KG1 (cell line): ENCODE measurements at places on chromosomes 3 and 15.

- no peak for DNase-seq
Observed at GRCh38 chr15:70093070-70093469, 4.6 kb downstream of the TLE3 start.

GRCh38 chr3:99355465-99355864 lies 282.9 kb upstream of the COL8A1 start:
- no peak for DNase-seq

- DNase-seq, result no peak
Observed at GRCh38 chr15:100463515-100463914, 65.2 kb downstream of the CERS3 start.

DNA sequence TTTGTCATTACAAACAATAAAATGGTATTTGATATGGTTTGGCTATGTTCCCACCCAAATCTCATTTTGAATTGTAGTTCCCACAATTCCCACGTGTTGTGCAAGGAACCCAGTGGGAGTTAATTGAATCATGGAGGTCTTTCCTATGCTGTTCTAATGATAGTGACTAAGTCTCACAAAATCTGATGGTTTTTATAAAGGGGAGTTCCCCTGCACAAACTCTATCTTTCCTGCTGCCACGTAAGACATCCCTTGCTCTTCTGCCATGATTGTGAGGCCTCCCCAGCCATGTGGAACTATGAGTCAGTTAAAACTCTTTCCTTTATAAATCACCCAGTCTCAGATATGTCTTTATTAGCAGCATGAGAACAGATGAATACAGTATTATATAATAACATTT lies 15.4 kb upstream of the AADAC start:
- no peak for DNase-seq

DNA sequence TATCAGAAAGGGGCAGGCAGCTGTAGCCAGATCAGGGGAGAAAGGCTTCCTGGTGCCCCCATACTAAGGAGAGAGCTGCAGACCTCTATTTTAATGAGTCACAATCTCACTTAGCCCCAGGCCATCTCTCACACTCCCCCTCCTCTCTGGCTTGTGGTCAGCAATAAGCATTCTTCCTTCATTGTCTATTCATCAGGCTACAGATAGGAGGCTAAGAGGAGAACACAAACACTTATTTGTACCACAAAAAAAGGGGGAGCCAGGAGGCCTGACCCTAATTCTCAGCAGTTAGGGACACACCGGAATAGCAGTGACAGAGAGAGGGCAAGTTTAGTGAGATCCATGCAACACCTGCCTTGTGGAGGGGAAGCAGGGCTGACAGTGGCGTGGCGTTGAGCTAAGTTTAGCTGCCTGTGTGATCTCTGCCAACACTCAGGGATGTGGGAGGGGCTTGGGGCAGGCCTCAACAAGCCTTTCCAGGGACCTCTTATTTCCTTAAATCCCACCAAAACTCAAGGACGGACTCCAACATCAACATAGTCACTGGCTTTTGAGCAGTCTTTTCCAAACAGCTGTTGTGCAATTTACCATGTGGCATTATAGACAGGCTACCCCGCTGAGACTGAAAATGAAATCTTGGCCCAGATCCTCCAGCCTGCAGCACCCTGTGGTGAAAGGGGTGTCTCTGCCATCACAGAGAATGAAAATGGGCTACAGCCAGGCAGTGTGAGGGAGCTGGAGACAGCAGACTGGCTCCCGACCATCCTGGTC lies 191.9 kb upstream of the TSC22D2 start:
- DNase-seq, result no peak

DNA sequence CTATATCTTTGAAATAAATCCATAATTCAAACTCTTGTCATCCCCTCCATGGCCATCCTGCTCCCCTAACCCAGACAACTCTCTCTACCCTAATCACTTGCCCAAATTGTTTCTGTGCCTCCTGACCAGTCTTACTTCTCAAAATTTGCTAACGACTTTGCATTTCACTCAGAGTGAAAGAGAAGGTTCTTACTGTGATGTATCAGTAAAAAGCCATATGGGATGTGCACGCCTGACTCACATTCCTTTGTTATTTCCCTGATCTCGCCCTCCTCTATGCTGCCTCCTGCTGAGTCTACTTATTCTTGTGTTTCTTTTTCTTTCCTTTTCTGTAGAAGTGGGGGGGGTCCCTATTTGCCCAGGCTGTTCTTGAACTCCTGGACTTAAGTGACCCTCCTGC lies 487.2 kb upstream of the FRG2C start:
- no peak for DNase-seq

GRCh38 chr3:129184396-129184657 lies 631 bp upstream of the CNBP start:
- DNase-seq, result no peak

DNA sequence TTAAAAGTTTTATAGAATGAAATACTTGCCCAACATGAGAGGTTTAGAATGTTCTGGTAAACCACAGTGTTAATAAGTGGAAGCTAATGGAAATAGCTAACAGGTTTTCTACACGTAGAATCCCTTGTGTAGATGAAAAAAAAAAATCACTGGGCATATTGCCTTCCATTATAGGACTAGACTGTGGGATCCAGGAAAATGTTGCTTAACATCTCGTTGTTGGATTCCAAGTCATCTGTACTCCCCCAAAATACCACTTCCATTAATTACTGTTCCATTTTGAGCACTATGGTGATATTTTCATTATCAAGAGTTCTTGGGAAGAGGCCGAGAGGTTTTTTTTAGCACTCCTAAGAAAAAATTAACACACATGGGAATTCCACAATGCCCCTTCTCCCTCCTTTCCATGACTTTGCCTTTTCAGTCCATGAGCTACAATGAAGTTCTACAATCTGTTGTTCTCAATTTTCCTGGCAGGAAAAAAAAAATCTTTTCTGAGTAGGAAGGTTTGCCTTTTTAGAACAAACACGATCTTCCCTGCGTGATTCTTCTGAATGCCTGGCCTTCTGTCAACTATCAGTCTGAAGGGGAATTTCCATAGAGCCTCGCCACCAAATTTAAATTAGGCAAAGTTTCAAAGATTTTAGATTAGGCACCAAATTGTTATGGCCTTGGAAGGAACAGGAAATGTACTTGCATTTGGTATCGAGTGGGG lies 74.4 kb upstream of the CTDSPL start:
- no peak for DNase-seq

- DNase-seq, result no peak
Observed at GRCh38 chr3:141377377-141377776, 9.1 kb downstream of the ZBTB38 start.
